ENCODE measurements at places on chromosomes 6 and 20. TPM values are rescaled to one million over a fixed set of nuclear protein-coding genes. Genes with fewer than 3 reads are reported as not detected.

DDX39B gene
- 969 TPM for polyA plus RNA-seq

FHL5 gene
- polyA plus RNA-seq = 11.2 TPM

DNA sequence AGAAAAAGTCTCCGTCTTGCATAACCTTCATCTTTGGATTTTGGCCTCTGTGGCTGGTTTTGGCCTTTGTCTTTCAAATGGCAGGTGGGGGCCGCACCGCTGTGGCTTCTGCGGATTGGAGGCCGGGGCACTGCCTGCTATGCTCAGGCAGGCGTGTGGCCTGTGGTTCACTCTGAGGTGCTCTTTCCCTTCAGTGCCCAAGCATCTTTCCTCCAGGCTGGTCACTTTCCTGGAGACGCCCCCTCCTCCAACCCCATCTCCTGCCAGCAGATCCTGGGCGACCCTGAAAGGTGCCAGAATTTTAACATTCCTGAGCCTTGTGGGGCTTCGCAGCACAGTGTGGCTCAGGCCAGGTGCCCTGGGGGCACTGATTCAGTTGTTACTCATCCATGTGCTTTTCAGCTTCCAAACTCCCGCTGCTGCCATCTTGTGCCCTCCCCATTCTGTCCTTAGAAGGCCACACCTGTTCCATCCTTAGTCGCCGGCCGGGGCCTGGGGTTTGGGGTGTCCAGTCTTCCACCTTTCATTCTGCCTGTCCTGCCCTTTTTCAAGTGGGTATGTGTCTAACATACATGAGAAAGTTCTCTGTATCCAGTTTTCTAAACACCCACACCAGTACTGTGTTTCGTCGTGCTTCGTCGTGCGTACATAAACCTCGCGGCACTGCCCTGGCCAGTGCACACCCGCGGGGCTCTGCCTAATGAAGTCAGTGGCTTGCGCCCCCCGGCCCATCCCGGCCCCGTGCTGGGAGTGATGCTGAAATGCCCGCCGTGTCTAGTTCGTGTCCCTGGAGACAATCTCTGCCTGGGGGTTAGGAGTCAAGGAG, 12.1 kb downstream of the SS18L1 start:
- no peak overlapping the region for H3K27ac ChIP-seq
- no peak overlapping the region for H3K4me3 ChIP-seq
- H3K27me3 ChIP-seq = no peaks in the 10 kb centered on the region
- H3K4me1 ChIP-seq = peaks cover 7% of the 10 kb centered on the region

DNA sequence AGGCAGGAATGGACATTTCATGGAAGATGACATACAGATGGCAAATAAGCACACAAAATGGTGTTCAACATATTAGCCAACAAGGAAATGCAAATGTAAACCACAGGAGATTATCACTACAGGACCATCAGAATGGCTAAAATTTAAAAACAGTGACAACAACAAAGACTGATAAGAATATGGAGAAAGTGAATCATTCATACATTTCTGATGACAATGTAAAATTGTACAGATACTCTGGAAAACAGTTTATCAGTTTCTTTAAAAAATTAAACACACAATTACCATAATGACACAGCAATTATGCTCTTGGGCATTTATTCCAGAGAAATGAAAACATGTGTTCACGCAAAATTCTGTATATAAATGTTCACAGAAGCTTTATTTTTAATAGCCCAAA, 105.8 kb upstream of the RUNX2 start:
- H3K27ac ChIP-seq = no peak overlapping the region
- DNase-seq = no peak
- H3K4me3 ChIP-seq = no peak overlapping the region
- no peaks in the 10 kb centered on the region for H3K36me3 ChIP-seq
- H3K4me1 ChIP-seq = no peaks in the 10 kb centered on the region

DNA sequence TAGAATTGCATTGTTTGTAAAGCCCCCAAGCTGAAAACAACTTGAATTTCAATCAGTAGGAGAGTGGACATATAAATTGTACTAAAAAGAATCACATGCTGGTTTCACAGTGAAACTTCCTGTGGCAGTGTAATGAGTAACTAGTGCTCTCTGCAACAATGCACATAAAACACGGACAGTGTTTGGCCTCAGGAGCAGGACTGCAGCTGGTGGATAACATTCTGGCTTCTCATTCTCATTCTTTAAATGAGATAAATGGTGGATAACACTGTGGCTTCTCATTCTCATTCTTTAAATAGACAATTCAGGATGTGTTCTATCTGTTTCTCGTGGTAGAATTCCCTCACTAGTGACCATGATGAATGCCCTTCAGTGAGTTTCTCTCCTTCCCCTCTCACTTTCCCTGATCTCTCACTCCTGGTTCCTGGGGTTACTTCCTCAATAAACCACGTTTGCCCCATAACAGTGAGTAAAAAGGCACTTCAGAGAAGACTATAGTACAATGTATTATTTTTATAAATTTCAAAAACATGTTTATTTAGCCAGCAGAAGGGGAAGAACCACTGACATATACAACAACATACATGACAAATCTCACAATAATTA, 59.9 kb downstream of the SLC22A2 start:
- no peaks in the 10 kb centered on the region for H3K27me3 ChIP-seq
- no peaks in the 10 kb centered on the region for H3K36me3 ChIP-seq

- no peak for DNase-seq
- H3K4me3 ChIP-seq = no peak overlapping the region
- no peaks in the 10 kb centered on the region for H3K4me1 ChIP-seq
- H3K27ac ChIP-seq = no peak overlapping the region
Measured at GRCh38 chr6:129069006-129069405, 186.1 kb downstream of the LAMA2 start.

DNA sequence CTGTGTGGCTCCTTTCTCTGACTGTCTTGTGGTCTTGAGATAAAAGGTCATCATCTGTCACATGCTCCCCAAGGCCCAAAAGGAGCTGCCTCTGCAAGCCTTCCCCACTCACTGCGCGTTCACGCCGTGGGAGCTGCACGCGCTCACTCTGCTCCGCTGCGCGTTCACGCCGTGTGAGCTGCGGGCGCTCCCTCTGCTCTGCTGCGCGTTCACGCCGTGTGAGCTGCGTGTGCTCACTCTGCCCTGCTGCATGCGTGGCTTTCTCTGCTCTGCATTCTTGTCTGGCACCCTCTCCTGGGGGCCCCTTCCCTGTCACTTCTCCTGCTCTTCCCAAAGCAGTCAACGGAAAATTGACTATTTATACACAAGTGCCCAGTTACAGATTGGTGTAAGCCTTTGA, 42.5 kb downstream of the PSMB1 start:
- H3K36me3 ChIP-seq = no peaks in the 10 kb centered on the region
- H3K27me3 ChIP-seq = no peaks in the 10 kb centered on the region
- no peak overlapping the region for H3K4me3 ChIP-seq
- no peak overlapping the region for H3K27ac ChIP-seq

- no peak for DNase-seq
- H3K4me3 ChIP-seq = no peak overlapping the region
- no peak overlapping the region for H3K27ac ChIP-seq
- H3K36me3 ChIP-seq = no peaks in the 10 kb centered on the region
Measured at GRCh38 chr20:2911200-2911599, 37.9 kb downstream of the PTPRA start.

DNA sequence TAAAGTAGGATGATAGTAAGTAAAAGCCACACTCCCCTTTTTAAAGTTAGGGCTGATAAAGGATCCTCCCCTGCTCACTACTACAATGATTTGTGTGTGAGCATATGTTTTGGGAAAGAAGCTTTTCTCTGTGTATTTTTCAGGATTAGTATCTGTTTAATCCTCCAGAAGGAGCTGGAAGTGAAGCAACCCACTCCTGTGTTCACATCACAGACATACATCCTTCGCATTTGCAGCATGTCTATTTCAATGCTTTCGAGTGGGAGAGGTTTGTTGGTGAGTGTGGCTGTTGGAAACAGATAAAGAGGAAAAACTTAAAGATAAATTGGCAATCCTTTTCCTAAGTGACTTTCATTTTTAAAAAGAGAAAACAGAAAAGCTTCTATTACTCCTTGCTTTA, 31.6 kb upstream of the RGS17 start:
- no peaks in the 10 kb centered on the region for H3K36me3 ChIP-seq
- no peak for DNase-seq
- no peak overlapping the region for H3K4me3 ChIP-seq
- H3K27ac ChIP-seq = no peak overlapping the region

GRCh38 chr20:38137441-38138037, 27.5 kb downstream of the TGM2 start:
- H3K4me1 ChIP-seq = no peaks in the 10 kb centered on the region
- no peaks in the 10 kb centered on the region for H3K36me3 ChIP-seq
- DNase-seq = no peak
- no peak overlapping the region for H3K4me3 ChIP-seq
- H3K27ac ChIP-seq = no peak overlapping the region

DNA sequence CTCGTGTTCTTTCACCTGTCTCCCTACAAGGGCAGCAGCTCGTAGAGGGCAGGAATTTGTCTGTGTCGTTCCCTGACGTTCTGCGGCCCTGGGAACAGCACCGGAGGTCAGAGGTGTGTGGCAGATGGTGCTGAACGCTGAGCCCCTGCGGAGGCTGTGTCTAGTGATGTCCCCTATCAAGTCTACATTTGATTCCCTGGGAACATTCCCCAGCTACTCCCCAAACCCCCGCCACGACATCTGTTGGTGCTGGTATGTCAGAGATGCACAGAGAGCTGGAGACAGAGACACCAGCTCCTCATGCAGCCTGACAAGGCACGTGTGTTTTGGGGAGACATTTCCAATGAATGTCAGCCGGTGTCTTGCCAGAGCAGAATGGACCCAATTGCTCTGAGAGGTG, 7.7 kb downstream of the PMEPA1 start:
- no peaks in the 10 kb centered on the region for H3K36me3 ChIP-seq
- H3K27ac ChIP-seq = no peak overlapping the region
- no peak for DNase-seq
- H3K27me3 ChIP-seq = no peaks in the 10 kb centered on the region
- peaks cover 13% of the 10 kb centered on the region for H3K4me1 ChIP-seq
